ENCODE measurements at places on chromosomes 3 and 15. TPM values are rescaled to one million over a fixed set of nuclear protein-coding genes. Genes with fewer than 3 reads are reported as not detected.

The SHISA5 gene
- total RNA-seq = 68.8 TPM

The XYLB gene
- total RNA-seq = 5.3 TPM

The FAM107A gene
- not detected for total RNA-seq

The ABTB1 gene
- total RNA-seq = 8.3 TPM

The ANKRD34C gene
- not detected for total RNA-seq

The GOLGA8G gene
- total RNA-seq = not detected

The GOLGA8S gene
- 0.11 TPM for total RNA-seq

The HESX1 gene
- 1.1 TPM for total RNA-seq

The ACAD11 gene
- 16.9 TPM for total RNA-seq

The ZDHHC3 gene
- 31.9 TPM for total RNA-seq

DNA sequence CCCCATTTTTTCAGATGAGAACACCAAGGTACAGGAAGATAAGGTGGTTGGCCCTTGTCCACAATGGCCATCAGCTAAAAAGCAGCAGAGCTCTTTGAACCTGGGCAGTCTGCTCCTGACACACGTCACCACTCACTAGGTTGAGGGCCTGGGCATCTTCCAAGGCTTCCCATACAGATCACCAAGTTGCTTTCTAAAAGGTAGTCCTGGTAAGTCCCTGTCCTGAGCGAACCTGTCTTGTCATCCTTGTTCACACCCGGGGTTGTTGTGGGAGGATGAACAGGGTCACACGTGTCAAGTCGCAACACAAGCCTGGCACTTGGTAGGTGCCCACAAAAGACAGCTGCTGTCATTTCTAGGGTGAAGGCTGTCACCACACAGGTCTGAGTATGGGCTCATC, 260.4 kb downstream of the EPHB1 start:
- no peak overlapping the region for H3K27ac ChIP-seq
- no peak for DNase-seq
- H3K4me3 ChIP-seq = no peak overlapping the region
- peaks cover 3% of the 10 kb centered on the region for H3K27me3 ChIP-seq
- H3K4me1 ChIP-seq = no peaks in the 10 kb centered on the region

GRCh38 chr15:92545996-92546395, 109.6 kb downstream of the FAM174B start:
- H3K27ac ChIP-seq = no peak overlapping the region
- H3K36me3 ChIP-seq = no peaks in the 10 kb centered on the region
- H3K27me3 ChIP-seq = peaks cover 21% of the 10 kb centered on the region
- H3K4me1 ChIP-seq = no peaks in the 10 kb centered on the region

DNA sequence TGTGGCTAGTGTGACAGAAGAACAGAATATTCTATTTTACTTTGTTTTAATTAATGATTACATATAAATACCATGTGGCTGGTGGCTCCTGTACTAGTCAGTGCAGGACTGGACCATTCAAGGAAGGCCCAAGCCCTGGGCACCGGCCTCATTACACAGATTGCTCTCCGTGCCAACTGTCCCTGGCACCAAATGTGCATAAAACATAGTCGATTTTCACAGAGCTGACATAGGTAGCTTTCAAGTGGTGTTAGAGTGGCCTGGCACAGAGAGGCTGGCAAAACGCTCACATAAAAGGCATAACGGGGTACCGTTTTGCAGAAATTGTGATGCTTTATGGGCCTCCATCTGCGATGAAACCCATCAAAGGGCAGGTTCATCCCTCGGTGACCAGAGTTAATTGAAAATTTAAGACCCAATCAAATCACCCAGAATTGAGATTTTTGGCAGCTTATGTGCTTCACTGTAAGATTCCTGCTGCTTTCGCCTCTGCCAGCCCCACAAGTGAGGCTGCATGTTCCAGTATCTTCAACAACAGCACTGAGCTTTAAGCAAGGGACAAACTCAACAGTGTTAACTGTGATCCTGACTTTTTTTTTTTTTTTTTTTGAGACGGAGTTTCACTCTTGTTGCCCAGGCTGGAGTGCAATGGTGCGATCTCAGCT, 25.9 kb downstream of the RFTN1 start:
- no peaks in the 10 kb centered on the region for H3K27me3 ChIP-seq
- no peak overlapping the region for H3K4me3 ChIP-seq
- DNase-seq = no peak
- no peak overlapping the region for H3K27ac ChIP-seq

DNA sequence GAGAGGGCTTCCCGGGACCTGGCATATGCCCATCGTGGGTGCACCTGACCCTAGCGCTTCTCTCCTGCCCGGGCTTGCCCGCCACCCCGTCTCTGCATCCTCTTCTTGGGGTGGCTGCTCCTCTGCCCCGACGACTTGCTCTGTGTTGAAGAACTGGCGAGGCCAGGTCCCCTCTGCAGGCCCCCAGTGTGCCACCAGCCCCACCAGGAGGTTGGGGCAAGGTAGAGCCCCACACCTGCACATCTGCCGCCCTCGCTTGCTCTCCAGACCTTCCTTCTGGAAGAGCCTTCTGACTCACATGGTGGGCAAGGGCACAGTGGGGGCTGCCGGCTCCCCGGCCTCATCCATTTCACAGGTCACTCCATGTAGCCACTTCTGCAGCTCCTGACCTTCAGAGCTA, 84.3 kb downstream of the FBLN2 start:
- H3K4me1 ChIP-seq = no peaks in the 10 kb centered on the region
- H3K36me3 ChIP-seq = no peaks in the 10 kb centered on the region
- no peak overlapping the region for H3K4me3 ChIP-seq
- no peaks in the 10 kb centered on the region for H3K27me3 ChIP-seq
- no peak overlapping the region for H3K27ac ChIP-seq

- DNase-seq = no peak
- no peaks in the 10 kb centered on the region for H3K27me3 ChIP-seq
- peaks cover 47% of the 10 kb centered on the region for H3K36me3 ChIP-seq
- peaks cover 10% of the 10 kb centered on the region for H3K4me1 ChIP-seq
- no peak overlapping the region for H3K4me3 ChIP-seq
Measured at GRCh38 chr3:112546216-112546759, 15.5 kb downstream of the ATG3 start.

DNA sequence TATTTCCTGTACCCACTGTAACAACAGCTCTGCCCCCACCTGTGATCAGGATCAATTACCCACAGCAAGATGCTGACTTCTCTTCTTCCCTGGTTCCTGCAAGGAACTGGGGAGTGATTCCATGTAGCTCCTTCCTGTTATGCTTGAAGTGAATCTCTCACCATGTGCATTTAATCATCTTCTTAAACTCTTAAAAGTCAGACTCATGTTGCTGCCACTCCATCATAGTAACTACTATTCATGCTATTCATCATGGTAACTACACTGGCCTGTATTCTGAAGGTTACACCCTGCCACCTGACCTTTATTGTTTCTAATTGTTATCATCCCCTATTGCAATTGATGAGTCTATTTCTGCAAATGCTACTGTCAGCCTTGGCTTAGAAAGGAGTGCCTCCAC, 89.5 kb downstream of the SUCNR1 start:
- H3K27ac ChIP-seq = no peak overlapping the region
- H3K4me1 ChIP-seq = no peaks in the 10 kb centered on the region
- DNase-seq = no peak
- no peaks in the 10 kb centered on the region for H3K36me3 ChIP-seq
- no peak overlapping the region for H3K4me3 ChIP-seq

DNA sequence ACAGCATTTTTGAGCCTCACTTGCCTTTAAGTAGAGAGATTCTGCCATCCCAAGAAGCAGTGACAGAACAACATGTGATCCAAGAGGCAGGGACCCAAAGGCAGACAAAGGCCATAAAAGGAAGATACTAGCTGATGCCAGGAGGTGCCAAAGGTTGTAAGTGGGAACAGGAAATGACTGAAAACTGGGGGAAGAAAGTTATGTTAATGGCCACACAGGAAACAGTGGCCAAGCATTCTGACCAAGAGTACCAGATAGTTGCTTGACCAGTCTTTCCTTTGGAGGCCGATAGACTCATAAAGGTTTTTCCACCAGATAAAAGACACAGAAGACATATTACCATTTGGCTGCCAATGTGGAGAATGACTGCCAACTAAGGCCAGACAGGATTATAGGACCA, 274.5 kb upstream of the PEX5L start:
- DNase-seq = no peak
- no peaks in the 10 kb centered on the region for H3K36me3 ChIP-seq
- H3K27ac ChIP-seq = no peak overlapping the region

- H3K36me3 ChIP-seq = no peaks in the 10 kb centered on the region
- no peaks in the 10 kb centered on the region for H3K4me1 ChIP-seq
- H3K4me3 ChIP-seq = no peak overlapping the region
- no peak overlapping the region for H3K27ac ChIP-seq
- peaks cover 4% of the 10 kb centered on the region for H3K27me3 ChIP-seq
- no peak for DNase-seq
Measured at GRCh38 chr3:2153053-2153452, 54.4 kb downstream of the CNTN4 start.

GRCh38 chr3:69319652-69320051, 66.2 kb downstream of the FRMD4B start:
- H3K4me3 ChIP-seq = no peak overlapping the region
- H3K36me3 ChIP-seq = no peaks in the 10 kb centered on the region
- H3K27me3 ChIP-seq = no peaks in the 10 kb centered on the region
- no peak for DNase-seq

DNA sequence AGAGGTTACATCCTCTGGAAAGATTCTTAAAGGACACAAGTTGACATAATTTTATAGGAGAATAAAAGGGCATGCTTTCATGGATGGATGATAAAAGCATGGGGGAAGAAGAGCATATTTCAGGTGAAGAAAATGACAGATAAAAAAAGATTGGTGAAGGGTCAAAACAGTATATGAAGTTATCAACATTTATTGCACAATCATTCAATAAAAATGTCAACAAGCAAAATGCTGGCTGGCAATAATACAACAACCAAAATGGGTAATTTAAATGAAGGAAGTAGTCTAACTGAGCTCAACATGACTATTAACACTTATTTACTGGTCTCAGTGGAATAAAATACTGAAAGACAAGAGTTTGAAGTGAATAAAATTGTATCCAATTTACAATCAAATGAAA, 696.7 kb downstream of the SQOR start:
- H3K4me3 ChIP-seq = no peak overlapping the region
- no peak overlapping the region for H3K27ac ChIP-seq
- H3K27me3 ChIP-seq = peaks cover 3% of the 10 kb centered on the region
- H3K4me1 ChIP-seq = no peaks in the 10 kb centered on the region

DNA sequence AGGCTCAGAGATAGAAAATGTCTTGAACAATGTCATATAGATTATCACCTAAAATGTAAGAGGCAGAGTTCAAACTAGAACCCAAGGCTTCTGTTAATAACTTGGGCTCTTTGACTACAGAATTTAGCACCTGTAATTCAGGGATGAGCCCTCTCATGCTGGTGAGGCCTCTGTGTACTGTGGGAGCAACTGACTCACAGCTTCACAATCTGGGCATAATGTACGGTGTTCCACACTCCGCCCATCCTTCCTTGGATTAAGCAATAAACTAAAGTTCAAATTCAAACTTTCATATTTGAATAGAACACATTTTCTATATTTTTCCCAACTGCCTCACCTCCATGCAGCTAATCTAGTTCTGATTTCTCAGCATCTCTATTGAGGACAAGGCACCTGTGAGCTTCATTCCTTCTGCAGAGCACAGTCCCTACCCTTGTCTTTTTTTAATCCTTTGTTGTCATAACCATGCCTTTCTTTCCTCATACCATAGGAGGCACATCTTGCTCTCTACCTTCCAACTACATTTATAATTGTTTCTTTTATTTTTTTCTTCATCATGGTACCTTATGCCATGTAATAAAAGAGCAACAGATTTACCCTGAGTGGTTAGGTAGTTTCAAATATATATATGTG, 392.1 kb downstream of the NLGN1 start:
- H3K36me3 ChIP-seq = no peaks in the 10 kb centered on the region
- H3K27ac ChIP-seq = no peak overlapping the region
- no peaks in the 10 kb centered on the region for H3K27me3 ChIP-seq
- H3K4me3 ChIP-seq = no peak overlapping the region
- no peaks in the 10 kb centered on the region for H3K4me1 ChIP-seq
- DNase-seq = no peak

DNA sequence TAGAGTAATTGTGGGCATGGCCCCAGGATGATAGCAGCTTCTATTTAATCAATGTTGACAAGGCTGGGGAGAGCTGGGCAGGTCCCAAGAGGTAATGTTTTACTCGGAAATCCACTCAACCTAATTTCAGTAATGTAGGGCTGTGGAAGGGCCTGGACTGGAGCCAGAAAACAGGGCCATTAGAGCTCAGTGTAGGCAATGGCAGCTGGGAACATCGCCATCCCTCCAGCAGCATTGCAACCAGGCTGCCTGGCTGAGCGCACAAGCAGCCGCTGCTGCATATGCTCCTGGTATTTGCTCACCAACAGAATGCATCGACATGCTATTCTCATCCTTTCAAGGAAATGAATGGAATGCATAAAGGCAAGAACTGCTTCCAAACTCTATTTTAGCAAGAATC, 90.0 kb downstream of the GAP43 start:
- H3K4me3 ChIP-seq = no peak overlapping the region
- no peak for DNase-seq

GRCh38 chr15:75821786-75822345, 21.4 kb upstream of the UBE2Q2 start:
- no peaks in the 10 kb centered on the region for H3K36me3 ChIP-seq
- no peak overlapping the region for H3K27ac ChIP-seq
- no peaks in the 10 kb centered on the region for H3K27me3 ChIP-seq

DNA sequence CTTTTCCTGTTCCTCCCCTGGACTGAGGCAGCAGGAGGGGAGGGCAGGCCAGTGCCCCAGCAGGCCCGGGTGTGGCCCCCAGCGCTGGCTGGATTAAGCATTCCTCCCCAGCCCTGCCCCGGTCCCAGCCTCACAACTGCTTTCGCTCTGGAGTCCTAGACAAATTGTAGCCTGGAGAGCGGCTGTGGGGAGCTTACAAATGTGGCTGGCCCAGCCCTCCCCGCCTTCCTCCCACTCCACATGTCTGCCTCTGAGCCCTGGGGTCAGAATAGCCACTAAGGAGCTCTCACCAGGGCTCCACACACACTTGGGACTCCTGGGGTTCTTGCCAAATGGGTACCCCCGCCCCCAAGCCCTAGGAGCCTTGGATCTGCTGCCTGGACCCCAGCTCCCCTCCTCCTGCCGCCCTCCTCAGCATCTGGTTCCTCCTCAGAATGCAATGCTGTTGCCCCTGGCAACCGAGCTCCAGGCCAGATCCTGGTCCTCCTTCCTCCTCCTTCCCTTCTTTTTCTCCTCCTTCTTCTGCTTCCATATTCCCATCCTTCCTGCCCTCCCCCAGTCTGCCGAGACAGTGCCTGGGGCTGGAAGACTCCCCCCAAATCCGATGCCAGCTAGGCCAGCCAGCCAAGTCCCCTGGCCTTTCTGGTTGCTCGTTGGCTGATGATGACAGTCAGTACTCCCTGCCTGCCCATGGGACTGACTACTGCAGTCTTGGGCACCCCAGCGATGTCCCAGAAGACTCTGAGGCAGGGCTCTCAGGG, 91.1 kb downstream of the LINGO1 start:
- H3K36me3 ChIP-seq = no peaks in the 10 kb centered on the region
- no peak overlapping the region for H3K27ac ChIP-seq
- H3K27me3 ChIP-seq = peaks cover 1% of the 10 kb centered on the region

- DNase-seq = no peak
- no peak overlapping the region for H3K4me3 ChIP-seq
- peak overlapping the region; percentile 47 for H3K27ac ChIP-seq
- peaks cover 42% of the 10 kb centered on the region for H3K36me3 ChIP-seq
Measured at GRCh38 chr3:56772952-56773938, 28.5 kb downstream of the ARHGEF3 start.
